ENCODE measurements at places on chromosomes 3 and 15. TPM values are rescaled to one million over a fixed set of nuclear protein-coding genes. Genes with fewer than 3 reads are reported as not detected.

Gene ELL3
- 0.33 TPM for total RNA-seq

Gene SETMAR
- total RNA-seq, result 6.2 TPM

DNA sequence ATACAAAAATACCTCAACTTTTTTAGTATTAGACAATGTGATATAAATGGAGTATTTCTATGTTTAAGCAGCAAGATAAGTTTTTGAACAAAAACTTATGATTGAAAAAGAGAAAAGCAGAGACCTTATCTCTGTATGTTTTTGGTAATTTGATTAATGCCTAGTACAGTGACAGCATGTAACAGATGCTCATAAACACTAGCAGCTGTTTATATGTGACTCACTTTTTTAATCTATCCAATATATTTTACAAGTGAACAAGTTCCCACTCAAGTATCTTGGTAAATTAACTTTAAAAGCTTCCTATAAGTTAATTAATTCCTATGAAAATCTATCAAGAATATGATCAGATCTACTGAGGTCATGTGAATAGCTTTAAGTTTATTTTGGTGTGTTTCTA is 55.1 kb downstream of the NGLY1 start:
- DNase-seq, result no peak

DNA sequence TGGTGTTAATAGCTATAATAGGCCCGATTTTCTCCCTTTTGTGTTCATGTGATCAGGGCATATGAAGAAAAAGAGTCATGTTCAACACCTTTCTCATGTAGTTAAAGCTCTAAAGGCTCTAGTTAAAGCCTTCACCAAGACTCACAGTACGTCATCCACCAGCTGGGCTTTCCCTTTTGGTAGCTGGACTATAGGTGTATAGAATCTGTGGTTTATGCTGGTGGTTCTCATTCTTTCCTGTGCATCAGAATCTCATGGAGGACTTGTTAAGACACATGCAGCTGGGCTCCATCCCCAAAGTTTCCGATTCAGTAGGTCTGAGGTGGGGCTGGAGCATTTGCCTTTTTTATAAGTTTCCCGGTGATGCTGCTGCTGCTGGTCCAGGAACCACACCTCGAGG is 31.0 kb downstream of the CFAP91 start:
- no peak for DNase-seq

DNA sequence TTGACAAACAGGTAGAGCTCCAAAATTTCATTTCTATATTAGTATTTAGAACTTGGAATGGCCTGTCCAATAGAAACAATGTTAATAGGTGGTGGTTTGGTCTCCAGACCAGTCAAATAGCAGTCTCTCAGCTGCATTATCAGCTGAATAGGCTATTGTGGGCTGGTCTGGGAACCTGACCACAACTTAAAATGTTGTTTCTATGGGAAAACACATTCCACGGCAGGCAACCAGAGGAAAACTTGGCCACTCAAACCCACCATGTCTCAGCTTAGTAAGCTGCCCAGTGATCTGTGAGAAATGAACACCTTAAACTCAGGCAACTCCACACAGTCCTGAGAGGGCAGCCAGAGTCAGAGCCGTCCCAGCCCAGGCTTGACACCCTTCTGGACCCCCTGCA is 20.4 kb downstream of the FBN1 start:
- no peak for DNase-seq

Gene SKIC8
- 35.7 TPM for total RNA-seq

Data from activated CD4-positive, alpha-beta memory T cell treated with anti-CD3 and anti-CD28 coated beads, Interleukin-2, amount 10 ng/mL, durations not matched to agents 7 days and 5 days (primary cell).